HFFc6 (cell line): ENCODE measurements at places on chromosomes 4 and X.
A peak's percentile ranks its signal among the peaks of the same experiment; 100 is the strongest.

DNA sequence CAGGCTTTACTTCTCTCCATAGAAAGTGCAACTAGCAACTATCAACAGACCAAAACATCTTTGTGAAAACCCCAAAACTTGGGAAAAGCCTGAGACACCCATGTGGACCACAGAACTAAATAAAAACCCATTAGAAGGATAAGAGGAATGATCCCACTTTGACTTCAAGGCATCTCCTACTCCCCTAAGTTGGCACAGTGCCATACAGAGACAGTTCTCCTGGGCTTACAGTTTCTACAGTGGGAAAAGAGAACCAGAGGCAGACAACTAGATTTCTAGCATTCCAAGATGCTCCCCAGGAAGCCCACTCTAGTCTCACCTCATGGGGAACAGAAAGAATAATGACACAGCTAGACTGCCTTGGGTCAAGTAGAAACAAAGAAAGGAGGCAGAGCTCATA lies 20.4 kb downstream of the TMLHE start:
- H3K27ac ChIP-seq: no peak overlapping the region
- H3K36me3 ChIP-seq: peaks cover 8% of the 10 kb centered on the region
- no peak for DNase-seq
- H3K4me1 ChIP-seq: no peaks in the 10 kb centered on the region
- H3K4me3 ChIP-seq: no peak overlapping the region
- H3K27me3 ChIP-seq: no peaks in the 10 kb centered on the region

DNA sequence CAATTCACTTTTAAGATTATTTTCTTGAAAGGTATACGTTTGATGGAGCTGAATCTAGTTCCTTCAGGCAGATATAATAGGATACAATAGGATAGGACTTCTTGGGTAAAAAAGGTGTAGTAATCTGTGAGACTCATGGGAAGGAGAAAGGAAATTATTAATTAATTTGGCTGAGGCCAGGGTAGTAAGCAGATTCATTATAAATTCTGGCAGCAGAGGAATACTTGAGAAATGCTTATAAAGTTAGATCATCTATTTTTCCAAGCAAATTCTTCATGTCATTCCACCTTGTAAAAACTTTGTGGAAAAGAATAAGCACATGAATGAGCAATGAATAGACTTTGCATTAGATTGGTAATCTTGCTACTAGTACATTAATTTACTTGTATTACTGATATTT lies 46.9 kb downstream of the GYPE start:
- H3K4me3 ChIP-seq: no peak overlapping the region
- no peaks in the 10 kb centered on the region for H3K27me3 ChIP-seq
- no peaks in the 10 kb centered on the region for H3K4me1 ChIP-seq
- H3K27ac ChIP-seq: no peak overlapping the region
- no peak for DNase-seq
- no peaks in the 10 kb centered on the region for H3K36me3 ChIP-seq

- no peaks in the 10 kb centered on the region for H3K4me1 ChIP-seq
- H3K4me3 ChIP-seq: no peak overlapping the region
- no peaks in the 10 kb centered on the region for H3K36me3 ChIP-seq
- DNase-seq: no peak
- no peaks in the 10 kb centered on the region; the same call in 1 of the 2 replicates for H3K27me3 ChIP-seq
Observed at GRCh38 chrX:149682956-149683947, 28.6 kb upstream of the MAGEA11 start.

DNA sequence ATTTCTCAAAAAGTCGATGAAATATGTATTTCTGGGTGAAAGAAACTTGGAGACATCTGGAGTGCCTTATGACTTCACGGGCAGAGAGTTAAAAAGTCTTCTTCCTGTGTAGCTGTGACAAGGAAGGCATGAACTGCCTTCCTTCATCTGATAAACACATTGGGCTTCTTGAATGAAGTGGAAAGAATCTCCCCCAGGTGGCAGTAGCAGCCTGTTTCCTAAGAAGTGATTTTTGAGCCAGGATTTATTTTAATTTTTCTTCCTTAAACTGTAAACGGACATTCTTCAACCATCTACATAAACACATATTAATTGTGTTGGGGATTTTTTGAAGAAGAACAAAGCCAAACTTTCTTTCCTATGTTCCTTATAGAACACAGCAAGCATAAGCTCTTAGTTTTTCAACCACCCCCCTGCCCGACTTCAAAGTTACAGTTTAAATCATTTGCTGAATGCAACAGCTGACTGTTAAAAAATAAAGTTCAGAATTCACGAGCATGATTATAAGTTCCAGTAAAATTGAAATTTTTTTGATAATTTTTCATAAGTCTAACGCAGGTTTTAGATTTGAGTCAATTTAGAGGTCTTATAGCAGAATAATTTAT lies 980 bp upstream of the GIMD1 start:
- no peaks in the 10 kb centered on the region for H3K36me3 ChIP-seq
- peaks cover 52% of the 10 kb centered on the region for H3K4me1 ChIP-seq
- H3K27ac ChIP-seq: peak overlapping the region; percentile 38; the same call in 1 of the 2 replicates

DNA sequence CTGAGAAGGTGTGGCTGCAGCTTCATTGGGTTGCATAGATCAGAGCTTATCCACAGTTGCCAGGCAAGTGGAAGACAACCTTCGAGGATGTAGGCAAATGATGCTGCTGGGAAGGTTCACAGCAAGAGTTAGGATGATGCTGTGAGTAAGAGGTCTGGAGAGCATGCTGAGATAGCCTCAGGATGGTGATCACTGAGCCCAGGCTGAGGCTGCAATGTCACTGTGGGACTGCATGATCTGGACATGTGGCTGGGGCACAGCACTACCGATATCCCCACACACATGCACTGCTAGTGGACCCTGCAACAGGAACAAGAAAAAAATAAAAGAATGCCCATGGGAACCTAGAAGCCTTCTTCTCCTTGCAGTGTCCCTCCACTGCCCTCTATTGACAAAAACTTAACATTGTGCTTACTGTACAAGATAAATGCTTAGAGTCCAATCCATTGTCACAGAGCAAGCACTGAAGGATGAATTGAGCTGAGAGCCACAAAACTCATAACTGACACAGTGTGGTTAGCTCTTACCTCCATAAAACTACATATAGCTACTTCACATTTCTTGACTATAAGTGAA lies 105.6 kb downstream of the CNKSR2 start:
- no peaks in the 10 kb centered on the region for H3K27me3 ChIP-seq
- no peaks in the 10 kb centered on the region for H3K4me1 ChIP-seq
- no peak overlapping the region for H3K4me3 ChIP-seq
- peak; percentile 29 for DNase-seq
- no peaks in the 10 kb centered on the region for H3K36me3 ChIP-seq

DNA sequence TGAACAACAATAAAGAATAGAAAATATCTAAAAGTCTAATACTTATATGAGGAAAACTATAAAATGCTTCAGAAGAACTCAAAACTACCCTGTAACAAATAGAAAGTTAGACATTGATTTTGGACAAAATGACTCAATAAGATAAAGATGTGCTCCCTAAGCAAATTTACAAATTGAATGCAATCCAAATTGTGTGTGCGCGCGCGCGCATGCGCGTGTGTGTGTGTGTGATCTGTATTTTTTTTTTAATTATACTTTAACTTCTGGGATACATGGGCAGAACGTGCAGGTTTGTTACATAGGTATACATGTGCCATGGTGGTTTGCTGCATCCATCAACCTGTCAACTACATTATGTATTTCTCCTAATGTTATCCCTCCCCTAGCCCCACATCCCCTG lies 320.8 kb upstream of the INTU start:
- H3K27ac ChIP-seq: no peak overlapping the region
- H3K4me3 ChIP-seq: no peak overlapping the region
- no peaks in the 10 kb centered on the region; the same call in 1 of the 2 replicates for H3K27me3 ChIP-seq
- H3K36me3 ChIP-seq: peaks cover 6% of the 10 kb centered on the region
- H3K4me1 ChIP-seq: no peaks in the 10 kb centered on the region
- DNase-seq: no peak

GRCh38 chr4:37095925-37096324 lies 148.6 kb upstream of the NWD2 start:
- H3K27me3 ChIP-seq: peaks cover 1% of the 10 kb centered on the region; the same call in 1 of the 2 replicates
- H3K36me3 ChIP-seq: no peaks in the 10 kb centered on the region
- no peaks in the 10 kb centered on the region for H3K4me1 ChIP-seq
- H3K27ac ChIP-seq: no peak overlapping the region
- DNase-seq: no peak

GRCh38 chr4:180587379-180587778 lies 1655.8 kb upstream of the TENM3 start:
- H3K27ac ChIP-seq: no peak overlapping the region
- H3K4me3 ChIP-seq: no peak overlapping the region
- no peaks in the 10 kb centered on the region for H3K4me1 ChIP-seq
- H3K27me3 ChIP-seq: no peaks in the 10 kb centered on the region
- H3K36me3 ChIP-seq: no peaks in the 10 kb centered on the region

DNA sequence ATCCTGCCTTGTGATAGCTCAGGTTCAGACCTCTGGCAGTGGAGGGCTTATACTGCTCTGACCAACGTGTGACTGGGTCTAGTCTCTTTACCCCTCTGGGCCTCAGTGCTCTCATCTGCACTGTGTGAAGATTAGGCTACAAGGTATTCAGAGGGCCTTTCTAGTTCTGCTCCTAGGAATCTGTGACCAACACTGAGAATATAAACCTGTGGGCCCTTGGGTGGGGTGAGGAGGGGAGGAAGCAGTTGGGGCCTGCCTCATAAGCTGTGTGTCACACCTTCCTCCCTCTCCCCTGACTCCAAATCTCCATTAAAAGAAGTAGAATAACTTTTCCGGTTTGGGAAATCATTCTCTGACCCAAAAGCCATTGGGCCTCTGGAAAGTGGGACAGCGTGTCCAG lies 66.3 kb upstream of the MSN start:
- H3K4me3 ChIP-seq: no peak overlapping the region
- H3K27me3 ChIP-seq: no peaks in the 10 kb centered on the region; the same call in 1 of the 2 replicates
- peaks cover 60% of the 10 kb centered on the region for H3K4me1 ChIP-seq
- H3K36me3 ChIP-seq: no peaks in the 10 kb centered on the region

- DNase-seq: no peak
- no peaks in the 10 kb centered on the region for H3K27me3 ChIP-seq
- no peaks in the 10 kb centered on the region for H3K36me3 ChIP-seq
- H3K4me1 ChIP-seq: peaks cover 5% of the 10 kb centered on the region; the same call in 1 of the 2 replicates
Observed at GRCh38 chrX:18288716-18289115, 65.8 kb downstream of the SCML2 start.

GRCh38 chr4:7068883-7069282 lies 1.0 kb upstream of the GRPEL1 start:
- peaks cover 40% of the 10 kb centered on the region for H3K4me1 ChIP-seq
- peaks cover 12% of the 10 kb centered on the region for H3K36me3 ChIP-seq
- peaks cover 6% of the 10 kb centered on the region for H3K27me3 ChIP-seq
- peak overlapping the region; percentile 98 for H3K4me3 ChIP-seq
- peak; percentile 12 for DNase-seq
- H3K27ac ChIP-seq: peak overlapping the region; percentile 92

GRCh38 chr4:155666344-155667221 lies at the start of gene GUCY1A1:
TSS of gene GUCY1A1 (plus strand) at chr4:155666848. CDS start at chr4:155696868, 30,020 bp downstream.
- peaks cover 12% of the 10 kb centered on the region for H3K4me1 ChIP-seq
- no peak within 1 kb of the TSS for H3K27ac ChIP-seq

DNA sequence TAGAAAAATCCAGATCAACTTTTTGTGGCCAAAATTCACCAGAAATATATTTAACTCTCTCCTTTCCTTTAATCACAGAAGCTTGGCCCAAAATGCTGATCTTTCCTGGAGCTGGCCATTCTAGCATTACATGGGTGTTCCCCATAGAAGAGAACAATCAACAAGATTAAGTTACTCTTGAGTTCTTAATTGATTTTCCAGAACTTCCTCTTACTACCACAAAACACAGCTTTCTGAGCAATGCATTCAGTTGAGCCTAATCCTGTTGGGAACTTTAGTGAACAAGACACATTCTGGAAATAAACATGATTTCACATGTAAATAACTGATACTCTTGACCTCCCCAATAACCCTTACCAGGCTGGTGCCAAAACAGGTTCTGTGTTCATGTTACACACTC lies 45.4 kb upstream of the STIM2 start:
- no peak overlapping the region for H3K27ac ChIP-seq
- H3K4me1 ChIP-seq: peaks cover 15% of the 10 kb centered on the region
- H3K27me3 ChIP-seq: peaks cover 4% of the 10 kb centered on the region
- H3K36me3 ChIP-seq: no peaks in the 10 kb centered on the region

- H3K27me3 ChIP-seq: peaks cover 2% of the 10 kb centered on the region
- H3K4me3 ChIP-seq: no peak overlapping the region
- peaks cover 13% of the 10 kb centered on the region for H3K36me3 ChIP-seq
- H3K27ac ChIP-seq: no peak overlapping the region
Observed at GRCh38 chr4:185149392-185149791, 6.3 kb downstream of the SLC25A4 start.

DNA sequence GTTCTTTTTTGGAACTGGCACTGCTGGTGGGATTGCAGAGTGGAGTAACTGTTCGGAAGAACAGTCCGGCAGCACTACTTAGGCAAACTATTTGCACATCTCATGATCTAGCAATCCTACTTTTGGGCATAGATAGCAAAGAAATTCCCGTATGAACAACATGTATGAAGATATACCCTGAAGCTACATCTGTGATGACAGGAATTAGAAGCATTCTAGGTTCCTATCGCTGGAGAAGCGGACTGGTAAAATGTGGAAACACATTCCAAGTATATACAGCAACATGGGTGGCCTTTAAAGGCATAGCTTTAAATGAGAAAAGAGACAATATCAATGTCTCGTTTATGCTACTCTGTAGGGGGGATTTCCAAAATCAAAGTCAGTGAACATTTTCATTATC lies 3.1 kb downstream of the DCAF16 start:
- peaks cover 43% of the 10 kb centered on the region; the same call in 1 of the 2 replicates for H3K36me3 ChIP-seq
- H3K4me3 ChIP-seq: peak overlapping the region; percentile 100

DNA sequence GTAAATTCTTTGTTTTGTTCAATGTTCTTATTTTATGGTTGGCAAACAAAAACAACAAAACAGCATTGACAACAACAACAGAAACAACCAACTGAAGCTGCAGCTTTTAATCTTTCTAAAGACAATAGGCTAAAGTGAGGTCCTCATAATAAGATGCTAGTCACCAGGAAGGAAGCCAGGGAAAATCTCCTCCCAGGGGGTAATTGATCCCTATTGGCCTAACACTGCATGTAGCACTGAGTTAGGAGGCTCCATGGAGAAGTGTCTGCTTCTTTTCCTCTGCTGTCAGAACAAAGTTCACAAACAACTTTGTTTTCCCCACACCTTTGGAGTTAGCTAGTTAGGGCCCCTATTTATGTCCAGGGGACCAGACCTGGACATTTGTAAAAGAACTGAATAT lies 4.7 kb upstream of the LRAT start:
- no peaks in the 10 kb centered on the region for H3K36me3 ChIP-seq
- no peak overlapping the region for H3K27ac ChIP-seq
- DNase-seq: no peak
- no peak overlapping the region for H3K4me3 ChIP-seq

DNA sequence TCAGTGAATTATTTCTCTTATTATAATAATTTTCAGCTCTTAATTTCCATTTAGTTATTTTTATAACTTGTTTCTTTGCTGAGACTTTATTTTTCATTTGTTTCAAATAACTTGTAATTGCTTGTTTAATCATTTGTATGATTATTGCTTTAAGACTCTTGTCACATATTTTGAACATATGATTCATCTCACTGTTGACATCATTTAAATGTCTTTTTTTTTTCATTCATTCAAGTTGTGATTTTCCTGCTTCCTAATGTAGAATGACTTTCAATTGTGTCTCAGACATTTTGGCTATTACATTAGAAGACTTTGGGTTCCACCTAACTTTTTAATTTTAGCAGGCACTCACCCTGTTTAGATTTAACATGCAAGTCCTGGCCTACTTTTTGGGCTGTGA lies 234.8 kb upstream of the DIPK2B start:
- no peaks in the 10 kb centered on the region; the same call in 1 of the 2 replicates for H3K27me3 ChIP-seq
- H3K36me3 ChIP-seq: peaks cover 14% of the 10 kb centered on the region
- peak overlapping the region; percentile 78 for H3K27ac ChIP-seq
- H3K4me3 ChIP-seq: peak overlapping the region; percentile 26; the same call in 1 of the 2 replicates
- no peak for DNase-seq

GRCh38 chrX:121405826-121406225 lies 358.4 kb downstream of the GLUD2 start:
- no peak overlapping the region for H3K27ac ChIP-seq
- no peaks in the 10 kb centered on the region for H3K27me3 ChIP-seq
- H3K4me1 ChIP-seq: no peaks in the 10 kb centered on the region
- no peak for DNase-seq
